ENCODE measurements at places on chromosomes 5 and 9.

GRCh38 chr5:10198021-10198420, 51.7 kb downstream of the ATPSCKMT start:
- no peak for DNase-seq

DNA sequence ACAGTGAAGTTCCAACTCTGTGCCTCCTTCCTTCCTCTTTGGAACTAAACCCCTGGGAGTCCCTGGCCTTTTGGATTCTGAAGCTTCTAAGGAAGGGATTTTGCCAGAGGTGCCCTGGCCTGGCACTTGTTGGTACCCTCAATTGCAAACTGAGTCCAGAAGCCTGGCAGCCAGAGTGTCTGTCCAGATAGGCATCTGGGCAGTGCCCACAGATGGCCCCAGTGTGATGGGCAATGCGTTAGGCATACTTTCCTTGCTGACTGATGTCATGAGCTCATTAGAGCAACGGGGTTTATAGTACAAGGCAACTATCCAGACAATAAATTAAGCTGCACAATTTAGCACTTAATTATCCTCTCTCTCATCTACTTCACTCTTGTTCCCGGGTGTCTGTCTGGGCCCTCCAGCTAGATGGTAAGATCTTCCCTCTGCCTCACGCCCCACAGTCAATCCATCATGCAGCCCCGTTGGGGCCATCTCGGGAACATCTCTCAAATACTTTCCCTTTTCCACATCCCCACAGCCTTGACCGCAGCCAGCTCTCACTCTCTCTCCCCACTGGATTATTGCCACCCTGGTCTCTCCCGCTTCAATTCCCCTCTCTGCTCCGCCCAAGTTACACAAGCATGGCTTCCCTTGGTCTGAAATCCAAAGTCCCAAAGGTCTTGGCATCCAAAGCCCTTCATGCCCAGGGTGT, 157.5 kb upstream of the SMIM23 start:
- no peak for DNase-seq

- no peak for DNase-seq
These were observed 213.8 kb downstream of the GAPVD1 start for GRCh38 chr9:125475385-125475784.

- DNase-seq, result no peak
These were observed 151.8 kb upstream of the ADRA1B start for GRCh38 chr5:159764283-159765134.

- no peak for DNase-seq
These were observed 18.3 kb upstream of the NEK6 start for GRCh38 chr9:124239249-124240073.

- no peak for DNase-seq
These were observed 27.1 kb downstream of the ERAP1 start for GRCh38 chr5:96780626-96781025.

GRCh38 chr5:100418231-100418630, 116.9 kb upstream of the FAM174A start:
- DNase-seq, result no peak

DNA sequence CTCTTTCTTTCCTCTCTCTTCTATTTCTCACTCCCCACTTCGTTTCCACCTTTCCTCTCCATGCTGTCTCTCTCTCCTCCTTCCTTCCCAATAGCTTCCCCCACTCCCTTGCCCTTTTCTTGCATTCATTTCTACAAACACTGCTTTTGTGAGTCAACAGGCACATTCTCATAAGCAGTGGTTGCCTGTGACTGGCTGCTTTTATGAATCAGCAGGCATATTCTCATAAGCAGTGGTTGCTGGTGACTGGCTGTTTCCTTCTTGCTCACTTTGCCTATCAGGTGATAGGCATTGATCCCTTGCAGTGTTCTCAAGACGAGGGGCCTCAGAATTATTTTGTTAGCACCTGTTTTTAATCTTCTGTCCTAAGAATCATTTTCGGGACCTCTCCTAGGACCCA, 116.1 kb upstream of the ACTBL2 start:
- DNase-seq, result no peak

DNA sequence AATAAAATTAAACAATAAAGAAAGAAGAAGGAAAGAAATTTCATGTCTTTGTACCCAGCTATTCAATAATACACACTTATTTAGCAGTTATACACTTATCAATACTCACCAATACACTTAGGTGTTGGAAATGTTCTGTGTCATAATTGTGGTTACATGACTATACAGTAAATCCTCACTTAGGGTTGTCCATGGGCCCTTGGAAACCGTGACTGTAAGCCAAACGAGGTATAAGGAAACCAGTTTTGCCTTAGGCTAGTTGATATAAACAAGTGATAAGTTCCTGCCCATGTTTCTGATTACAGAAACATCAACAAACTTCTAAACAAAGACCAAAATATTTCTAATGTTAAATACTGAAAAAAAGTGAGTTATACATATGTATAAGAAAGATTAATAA, 10.0 kb upstream of the SLCO4C1 start:
- DNase-seq, result no peak

- DNase-seq, result no peak
These were observed 530.3 kb upstream of the ACO1 start for GRCh38 chr9:31854187-31854586.

DNA sequence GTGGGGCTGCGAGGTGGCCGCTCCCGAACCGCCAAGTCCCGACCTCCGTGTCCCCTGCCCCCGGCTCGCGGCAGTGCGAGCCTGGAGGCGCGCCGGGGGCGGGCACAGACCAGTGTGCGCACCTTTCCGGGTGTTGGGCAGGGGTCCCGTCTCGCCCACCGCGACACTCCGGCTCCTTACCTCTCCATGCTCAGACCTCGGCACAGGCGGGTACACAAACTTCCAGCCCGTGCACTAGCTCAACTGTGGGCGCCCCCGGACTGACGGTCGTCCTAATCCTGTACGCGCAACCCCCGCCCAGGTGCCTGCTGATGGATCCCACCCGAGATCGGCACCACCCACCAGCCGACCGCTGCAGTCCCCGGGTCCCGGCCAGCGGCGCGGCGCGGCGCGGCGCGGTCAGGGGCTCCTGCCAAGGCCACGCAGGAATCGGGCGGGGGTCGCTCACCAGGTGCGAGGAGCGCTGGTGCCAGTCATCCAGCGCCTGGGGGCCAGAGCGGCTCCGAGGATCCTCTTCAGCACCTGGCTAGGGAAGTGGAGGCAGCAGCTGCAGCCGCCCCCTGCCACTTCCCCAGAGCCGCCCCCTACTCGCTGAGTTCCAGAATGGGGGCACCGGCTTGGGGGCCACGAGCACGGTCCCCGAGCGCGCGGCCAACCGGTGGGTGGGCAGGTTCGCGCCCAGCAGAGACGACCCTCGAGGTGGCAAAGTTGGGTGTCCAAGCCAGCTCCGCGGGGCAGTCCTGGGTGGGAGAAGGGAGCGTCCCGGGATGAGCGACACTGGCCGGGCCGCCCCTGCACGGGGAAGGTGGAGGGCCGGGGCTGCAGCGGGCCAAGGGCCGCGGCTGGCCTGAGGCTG, 511 bp downstream of the SEMA5A start:
- no peak for DNase-seq

DNA sequence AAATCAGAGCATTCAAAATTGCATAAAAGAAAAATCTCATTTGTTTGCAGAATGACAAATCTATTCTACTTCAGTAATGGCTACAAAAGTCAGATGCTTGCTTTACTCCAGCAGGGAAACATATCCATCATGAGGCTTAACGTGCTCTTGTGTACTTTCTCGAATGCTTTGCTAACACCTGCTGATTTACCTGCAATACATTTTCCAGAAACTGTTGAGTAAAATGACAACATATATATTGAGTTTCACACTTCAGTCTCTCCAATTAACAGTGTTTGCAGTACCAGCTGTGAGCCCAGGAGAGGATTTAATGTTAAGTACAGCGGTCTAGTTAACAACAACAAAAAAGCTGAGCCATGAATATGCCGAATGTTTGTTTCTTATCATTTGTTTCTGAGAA, 391.5 kb upstream of the SMC2 start:
- no peak for DNase-seq

DNA sequence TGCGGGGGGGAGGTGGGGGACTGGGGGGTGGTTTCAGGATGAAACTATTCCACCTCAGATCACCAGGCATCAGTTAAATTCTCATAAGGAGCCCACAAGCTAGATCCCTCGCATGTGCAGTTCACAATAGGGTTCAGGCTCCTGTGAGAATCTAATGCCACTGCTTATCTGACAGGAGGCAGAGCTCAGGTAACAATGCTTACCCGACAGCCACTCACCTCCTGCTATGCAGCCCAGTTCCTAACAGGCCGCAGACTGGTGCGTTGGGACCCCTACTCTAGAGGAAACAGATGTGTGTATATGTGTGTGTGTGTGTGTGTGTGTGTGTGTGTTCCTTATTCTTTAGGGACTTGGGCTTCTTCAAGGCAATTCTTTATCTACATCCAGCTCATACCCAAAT, 352.3 kb upstream of the CCNH start:
- no peak for DNase-seq

DNA sequence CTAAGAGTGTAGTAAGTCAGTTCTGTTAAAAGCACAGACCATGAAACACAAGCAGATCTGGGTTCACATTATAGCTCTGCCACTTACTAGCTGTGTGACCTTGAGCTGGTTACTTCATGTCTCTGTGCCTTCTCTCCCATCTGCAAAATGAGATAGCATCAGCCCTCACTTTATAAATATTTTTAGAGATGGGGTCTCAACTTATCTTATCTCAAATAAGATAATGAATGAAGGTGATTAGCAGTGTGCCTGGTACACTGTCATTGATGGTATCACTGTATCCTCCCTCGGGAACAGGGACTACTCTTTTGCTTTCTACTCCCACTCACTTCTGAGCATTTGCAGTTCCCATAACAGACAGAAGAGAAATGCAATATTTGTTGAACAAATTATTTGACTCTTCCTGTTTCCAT, 52.4 kb downstream of the GALNT10 start:
- no peak for DNase-seq

GRCh38 chr5:136031711-136032110, 2.9 kb downstream of the TGFBI start:
- no peak for DNase-seq

Measured in stimulated activated CD8-positive, alpha-beta memory T cell treated with anti-CD3 and anti-CD28 coated beads, Interleukin-4, amount 100 ng/mL, for 4 hours (primary cell).